ENCODE measurements at places on chromosomes 2 and 18. TPM values are rescaled to one million over a fixed set of nuclear protein-coding genes. Genes with fewer than 3 reads are reported as not detected.
A peak's percentile ranks its signal among the peaks of the same experiment; 100 is the strongest.

- DNase-seq: no peak
These were observed 112.7 kb upstream of the CTDP1 start for GRCh38 chr18:79566771-79567431.

- DNase-seq: no peak
These were observed 20.4 kb downstream of the LYPD6B start for GRCh38 chr2:149058936-149059335.

The BUB1 gene
- 10.8 TPM for polyA plus RNA-seq

The MOB4 gene
- 49.6 TPM for polyA plus RNA-seq

The TRIP12 gene
- polyA plus RNA-seq: 170 TPM

DNA sequence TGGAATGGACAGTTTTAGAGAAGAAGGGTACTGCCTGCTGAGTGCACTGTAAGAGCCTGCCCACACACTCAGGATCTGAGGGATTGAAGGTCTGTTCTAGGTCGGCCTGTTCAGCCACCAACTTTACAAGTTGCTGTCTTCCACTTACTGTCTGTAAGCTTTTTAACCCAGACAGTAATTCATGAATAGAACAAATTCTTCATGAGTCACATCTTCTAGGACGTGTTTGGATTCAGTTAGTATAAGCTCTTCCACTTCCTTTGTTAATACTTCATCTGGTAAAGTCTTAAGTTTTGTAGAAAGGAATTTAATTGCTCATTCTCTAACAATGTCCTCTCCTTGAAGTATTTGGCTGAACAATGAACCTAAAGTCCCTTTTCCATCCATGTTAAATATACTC is 74.6 kb downstream of the PDE11A start:
- no peak for DNase-seq

GRCh38 chr18:48312066-48312465 is 97.1 kb downstream of the ZBTB7C start:
- DNase-seq: no peak

GRCh38 chr2:13193075-13193474 is 476.3 kb downstream of the TRIB2 start:
- no peak for DNase-seq

DNA sequence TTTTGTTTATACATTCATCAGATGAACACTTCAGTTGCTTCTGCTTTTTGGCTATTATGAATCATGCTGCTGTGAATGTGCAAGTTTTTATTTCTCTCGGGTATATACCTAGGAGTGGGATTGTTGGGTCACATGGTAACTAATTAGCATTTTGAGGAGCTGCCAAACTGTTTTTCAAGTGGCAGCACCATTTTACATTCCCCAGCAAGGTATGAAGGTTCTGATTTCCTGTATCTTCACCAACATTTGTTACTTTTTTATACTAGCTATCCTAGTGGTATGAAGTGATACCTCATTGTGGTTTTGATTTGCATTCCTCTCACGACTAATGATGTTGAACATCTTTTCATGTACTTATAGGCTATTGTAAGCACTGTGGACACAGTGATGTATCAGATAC is 53.9 kb downstream of the DYNC1I2 start:
- DNase-seq: no peak

The REG1B gene
- polyA plus RNA-seq: not detected

The SNORC gene
- polyA plus RNA-seq: 1.8 TPM

DNA sequence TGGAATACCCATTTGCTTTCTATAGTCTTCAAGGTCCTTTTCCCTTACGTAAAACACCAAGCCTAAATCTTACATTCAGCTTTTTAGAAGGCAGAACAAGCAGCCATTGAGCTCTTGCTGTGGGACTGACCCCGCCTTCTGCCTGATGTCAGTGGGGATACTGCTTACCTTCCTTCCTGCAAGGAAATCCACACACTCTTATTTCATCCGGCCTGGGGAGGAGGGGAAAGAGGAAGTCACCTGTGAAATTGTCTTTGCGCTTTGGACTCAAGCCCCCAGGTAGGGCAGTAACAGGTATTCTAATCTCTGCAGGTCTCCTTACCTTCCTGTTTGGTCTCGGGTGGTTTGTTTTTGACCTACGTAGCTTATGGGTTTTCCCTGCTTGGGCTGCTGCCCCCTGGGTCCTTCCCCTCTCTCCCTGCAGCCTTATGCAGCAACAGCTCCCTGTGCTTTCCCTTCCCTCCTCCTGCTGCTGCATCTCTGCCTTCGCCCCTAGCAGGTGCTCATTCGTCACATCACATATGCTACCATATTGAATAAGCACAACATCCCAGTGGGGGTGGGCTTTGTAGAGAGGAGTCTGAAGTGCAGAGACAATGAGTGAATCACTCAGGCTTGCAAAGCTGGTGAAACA is 402.5 kb upstream of the TRIB2 start:
- DNase-seq: peak; percentile 16

- DNase-seq: no peak
These were observed 318.4 kb downstream of the GULP1 start for GRCh38 chr2:188610050-188610444.

The COL3A1 gene
- 5,641 TPM for polyA plus RNA-seq

The RNF25 gene
- 26.6 TPM for polyA plus RNA-seq

The RAB11FIP5 gene
- polyA plus RNA-seq: 17.8 TPM

- DNase-seq: peak; percentile 75
These were observed 160.0 kb upstream of the MYO3B start for GRCh38 chr2:170017860-170018532.

- DNase-seq: no peak
These were observed 25.2 kb downstream of the IL1B start for GRCh38 chr2:112811276-112811831.

DNA sequence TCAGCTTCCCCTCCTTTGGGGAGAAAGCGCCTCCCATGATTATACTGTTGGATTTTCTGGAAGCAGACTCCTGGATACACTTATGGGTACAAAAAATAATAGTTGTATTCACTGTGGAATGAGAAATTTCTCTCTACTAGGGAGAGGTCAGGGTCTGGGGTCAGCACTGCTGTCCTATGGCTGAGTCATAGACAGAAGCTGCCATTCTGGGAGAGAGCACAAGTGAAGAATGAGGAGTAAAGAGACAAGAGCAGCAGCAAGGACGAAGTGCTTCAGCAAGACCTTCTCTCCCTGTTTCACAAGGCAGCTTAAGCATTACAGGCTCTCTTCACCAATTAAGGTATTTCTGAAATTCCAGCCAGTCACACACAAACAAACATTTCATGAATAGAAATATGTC is 10.1 kb upstream of the UNC80 start:
- no peak for DNase-seq

The ECEL1 gene
- polyA plus RNA-seq: 0.43 TPM

DNA sequence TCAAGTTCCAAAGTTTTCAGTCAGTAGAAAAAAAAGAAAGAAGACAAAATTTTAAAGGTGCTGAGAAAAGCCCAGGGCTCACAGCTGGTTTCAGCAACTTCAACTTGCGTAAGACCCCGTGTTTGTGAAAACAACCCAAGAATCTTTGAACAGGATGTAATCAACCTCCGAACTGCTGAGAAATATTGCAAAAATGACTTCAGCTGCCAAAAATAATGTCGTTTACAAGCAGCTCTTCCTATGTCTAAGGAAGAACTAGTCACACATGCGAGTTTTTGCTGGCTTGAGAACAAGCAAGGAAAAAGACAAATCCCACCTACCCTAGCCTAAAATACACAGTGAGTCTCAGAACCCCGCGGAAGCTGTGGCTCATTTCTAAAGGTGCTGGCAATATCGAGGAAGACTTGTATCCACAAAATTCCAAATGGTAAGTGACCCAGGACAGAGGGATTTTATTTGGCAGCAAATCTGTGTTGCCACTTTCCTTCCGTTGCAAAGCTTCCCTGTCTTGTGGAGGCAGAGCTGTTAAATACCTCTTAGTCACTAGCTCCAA is 59.8 kb upstream of the SLC8A1 start:
- peak; percentile 85 for DNase-seq

DNA sequence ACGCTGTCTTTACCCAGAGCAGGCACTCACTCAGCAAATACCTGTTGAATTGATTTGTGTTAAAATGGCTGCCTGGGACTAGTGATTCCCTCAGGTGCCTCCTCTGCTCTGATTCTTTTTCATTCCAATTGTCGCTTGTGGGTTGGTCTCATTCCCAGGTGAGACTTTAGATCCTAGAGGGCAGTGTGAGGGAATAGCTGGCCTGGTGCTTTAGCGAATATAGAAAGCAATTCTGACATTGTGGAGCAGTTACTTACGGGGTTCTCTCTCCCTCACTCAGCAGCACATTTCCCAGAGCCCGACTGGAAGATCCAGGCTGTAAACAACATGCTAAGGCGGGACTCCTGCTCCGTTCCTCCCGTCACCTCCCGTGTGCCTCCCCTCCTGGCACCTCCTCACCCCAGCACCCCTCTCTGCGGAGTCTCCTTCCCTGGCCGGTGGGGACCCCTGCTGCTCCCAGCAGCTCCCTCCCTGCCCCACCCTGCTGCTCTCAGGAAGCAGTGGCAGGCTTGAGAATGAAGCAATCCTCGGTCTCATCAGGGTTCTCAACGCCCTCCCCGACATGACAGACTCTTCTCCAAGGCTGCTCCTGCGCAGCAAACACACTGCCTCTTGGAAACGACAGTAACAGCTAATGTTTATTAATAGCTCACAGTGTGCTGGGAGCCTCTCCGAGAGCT is 26.9 kb downstream of the CELF4 start:
- no peak for DNase-seq

Measured in muscle of back (tissue), 13 donors.